RWPE2 (cell line): ENCODE measurements at places on chromosomes 2 and 18.
A peak's percentile ranks its signal among the peaks of the same experiment; 100 is the strongest.

DNA sequence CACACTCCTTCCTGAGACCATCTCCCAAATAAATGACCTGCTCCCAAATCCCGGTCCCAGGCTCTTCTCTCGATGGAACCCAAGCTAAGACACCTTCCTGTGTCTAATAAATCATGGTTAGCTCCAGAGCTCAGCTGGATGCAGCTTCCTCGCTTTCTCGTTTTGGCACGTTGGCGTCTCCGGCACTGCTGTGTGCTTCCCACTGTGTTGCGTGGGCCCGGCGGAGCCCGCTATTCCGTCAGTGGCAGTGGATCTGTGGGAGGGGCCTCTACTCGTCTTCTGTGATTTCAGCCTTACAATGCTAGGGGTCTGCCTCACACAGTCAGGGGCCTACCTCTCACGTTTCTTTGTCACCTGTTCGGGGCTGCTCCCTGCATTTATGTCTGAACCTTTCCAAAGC is 29.4 kb upstream of the YWHAQ start:
- no peak for DNase-seq

DNA sequence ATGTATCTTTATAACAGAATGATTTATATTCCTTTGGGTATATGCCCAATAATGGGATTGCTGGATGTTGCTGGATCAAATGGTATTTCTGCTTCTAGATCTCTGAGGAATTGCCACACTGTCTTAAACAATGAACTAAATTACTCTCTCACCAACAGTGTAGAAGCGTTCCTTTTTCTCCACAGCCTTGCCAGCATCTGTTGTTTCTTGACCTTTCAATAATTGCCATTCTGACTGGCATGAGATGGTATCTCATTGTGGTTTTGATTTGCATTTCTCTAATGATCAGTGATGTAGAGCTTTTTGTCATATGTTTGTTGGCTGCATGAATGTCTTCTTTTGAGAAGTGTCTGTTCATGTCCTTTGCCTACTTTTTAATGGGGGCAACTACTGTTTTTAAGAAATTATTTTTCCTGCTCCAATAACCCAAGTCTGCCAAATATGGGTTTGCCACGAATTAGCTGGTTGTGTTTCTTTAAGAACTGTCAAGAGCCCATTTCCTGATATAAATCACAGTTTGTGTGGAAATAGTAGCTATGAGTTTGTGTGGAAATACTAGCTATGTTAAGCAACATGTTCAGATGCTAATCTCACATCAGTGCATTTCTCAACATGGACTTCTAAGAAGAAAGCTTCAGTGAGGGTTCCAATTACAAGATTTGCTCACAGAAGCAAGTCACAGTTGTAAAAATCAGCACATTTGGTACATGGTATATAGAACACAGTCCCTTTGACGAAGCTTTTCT is 259.4 kb downstream of the ANAPC1 start:
- DNase-seq: no peak

- DNase-seq: no peak
Measured at GRCh38 chr18:179499-179898, 21.1 kb downstream of the USP14 start.

DNA sequence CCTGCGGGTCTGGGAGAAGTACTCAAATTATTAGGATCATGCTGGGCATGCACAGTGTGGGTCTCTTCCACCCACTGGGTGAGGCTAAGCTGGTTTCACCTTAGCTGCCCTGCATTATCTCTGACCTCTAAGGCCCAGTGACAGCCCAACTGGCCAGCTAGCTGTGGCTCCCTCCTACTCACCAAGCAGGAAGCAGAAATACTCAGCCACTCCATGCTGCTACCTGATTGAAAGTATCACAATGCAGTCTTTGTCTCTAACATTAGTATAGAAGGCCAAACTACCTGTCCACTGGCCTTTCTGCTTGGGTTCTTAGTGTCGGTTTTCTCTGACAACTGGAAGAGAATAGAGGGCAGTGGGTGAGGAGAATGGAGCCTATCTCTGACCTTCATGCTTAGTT is 47.3 kb upstream of the RAB27B start:
- DNase-seq: no peak

DNA sequence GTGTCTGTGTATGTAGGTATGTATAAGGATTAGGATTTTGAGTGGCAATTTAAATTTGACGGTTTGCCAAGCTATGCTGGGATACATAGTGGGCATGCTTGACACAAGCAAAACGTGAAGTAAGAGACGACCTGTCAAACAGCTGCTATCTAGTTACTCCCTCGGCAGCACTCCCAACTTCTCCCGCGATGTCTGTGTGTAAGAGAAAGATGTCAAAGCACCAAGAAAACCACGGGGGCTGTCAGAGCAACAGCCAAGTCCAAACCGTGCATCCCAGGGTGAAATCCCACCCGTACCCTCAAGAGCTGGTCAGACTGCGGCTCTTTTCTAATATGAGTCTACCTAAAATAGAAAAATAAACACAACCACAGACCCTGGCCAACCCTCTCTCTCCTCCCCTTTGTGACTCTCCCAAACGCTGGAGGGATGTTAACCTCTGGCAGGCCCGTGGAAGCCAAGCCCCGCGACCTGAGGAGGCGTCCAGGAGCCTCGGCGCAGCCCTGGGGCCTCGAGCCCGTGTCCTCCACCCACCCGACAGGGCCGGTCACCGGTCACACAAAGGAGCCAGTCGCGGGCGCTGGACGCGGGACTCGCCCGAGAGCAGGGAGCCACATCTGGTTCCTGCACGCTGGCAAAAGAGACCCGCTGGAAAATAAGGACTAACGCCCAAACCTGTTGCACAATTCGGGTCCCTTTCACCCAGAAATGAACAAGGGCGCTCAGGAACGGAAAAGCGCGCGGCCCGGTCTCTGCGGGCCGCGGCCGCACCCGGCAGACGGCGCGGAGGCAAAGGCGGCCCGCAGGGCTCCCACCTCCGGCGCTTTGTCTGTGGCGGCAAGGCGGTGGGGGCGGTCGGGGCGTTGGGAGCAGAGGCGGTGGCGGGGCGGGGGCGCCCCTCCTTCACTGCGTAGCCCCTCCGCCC is 925 bp downstream of the SESTD1 start:
- DNase-seq: peak; percentile 57

DNA sequence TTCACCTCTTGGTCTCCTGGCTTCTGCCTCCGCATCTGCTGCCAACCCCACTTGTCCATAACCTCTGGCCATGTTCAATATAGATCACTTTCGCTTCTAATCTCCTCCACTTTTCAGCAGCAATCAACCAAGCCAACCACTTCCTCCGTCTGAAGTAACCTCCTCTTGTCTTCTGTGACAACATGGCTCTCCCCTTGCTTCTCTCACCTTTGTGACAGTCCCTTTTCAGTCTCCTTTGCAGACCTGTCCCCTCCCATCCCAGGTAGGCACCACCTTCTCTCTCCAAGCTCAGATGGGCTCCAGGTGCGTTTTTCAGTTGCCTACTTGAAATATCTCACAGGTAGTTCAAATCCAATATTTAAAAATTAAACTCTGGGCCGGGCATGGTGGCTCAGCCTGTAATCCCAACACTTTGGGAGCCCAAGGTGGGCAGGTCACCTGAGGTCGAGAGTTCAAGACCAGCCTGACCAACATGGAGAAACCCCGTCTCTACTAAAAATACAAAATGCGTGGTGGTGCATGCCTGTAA is 4.7 kb upstream of the PSD4 start:
- no peak for DNase-seq

GRCh38 chr2:32755666-32756065 is 127.8 kb downstream of the TTC27 start:
- no peak for DNase-seq

- no peak for DNase-seq
Measured at GRCh38 chr2:142914507-142915313, 37.2 kb downstream of the KYNU start.

- no peak for DNase-seq
Measured at GRCh38 chr18:70645971-70646370, 357.1 kb downstream of the SOCS6 start.

DNA sequence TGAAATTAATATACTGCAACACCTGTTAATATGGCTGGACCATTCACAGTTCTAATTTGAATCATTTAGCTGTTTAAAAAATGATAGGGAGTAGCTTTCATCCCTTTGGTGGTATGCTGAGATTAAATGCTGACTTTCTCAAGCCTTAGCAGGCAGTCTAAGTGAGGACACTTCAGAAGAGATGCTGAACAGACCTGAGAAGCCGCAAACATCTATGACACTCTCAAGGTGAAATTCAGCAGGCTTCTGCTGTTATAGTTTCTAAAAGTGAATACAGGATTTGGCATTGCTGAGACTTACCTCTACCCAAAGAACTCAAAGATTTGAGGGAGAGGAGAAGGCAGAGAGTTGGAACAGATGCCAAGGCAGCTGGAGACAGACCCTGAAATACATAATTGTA is 431.2 kb upstream of the FAM98A start:
- DNase-seq: no peak

DNA sequence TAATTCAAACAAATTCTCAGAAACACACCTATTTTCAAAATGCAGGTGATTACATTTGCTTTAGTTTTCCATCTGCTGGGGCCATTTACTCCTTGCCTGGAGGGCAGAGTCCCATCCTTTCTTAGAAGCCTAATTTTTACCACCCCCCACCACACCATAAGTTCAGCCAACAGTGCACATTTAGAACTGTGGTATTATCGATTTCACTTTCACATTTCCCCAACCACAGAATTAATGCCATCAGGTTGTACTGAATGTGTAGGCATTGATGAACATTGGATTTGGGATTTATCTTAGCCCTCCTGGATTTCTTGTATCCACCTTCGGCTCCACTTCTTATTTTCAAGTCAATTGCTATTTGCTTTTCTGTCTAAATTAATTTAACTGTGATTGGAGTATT is 4.5 kb downstream of the SCYGR3 start:
- DNase-seq: no peak

GRCh38 chr2:20959252-20959651 is 84.6 kb downstream of the APOB start:
- DNase-seq: no peak

DNA sequence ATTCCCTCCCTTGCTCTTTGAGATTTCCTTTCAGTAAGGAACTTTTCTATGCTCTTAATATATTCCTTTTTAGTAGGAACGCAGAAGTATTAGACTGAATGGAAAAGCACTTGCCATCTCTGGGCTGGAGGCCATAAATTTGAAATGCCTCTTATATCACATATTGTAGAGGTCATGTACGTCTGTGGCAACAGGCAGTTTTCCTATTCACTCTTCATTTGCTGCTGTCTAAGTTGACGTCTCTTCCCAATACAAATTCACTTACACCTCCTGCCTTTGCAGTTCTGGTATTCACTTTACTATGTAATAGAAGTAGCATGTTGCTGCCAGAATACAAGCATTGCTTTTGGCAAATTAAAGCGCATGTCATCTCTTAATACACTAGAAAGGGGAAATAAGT is 34.7 kb downstream of the MGAT4A start:
- DNase-seq: no peak

DNA sequence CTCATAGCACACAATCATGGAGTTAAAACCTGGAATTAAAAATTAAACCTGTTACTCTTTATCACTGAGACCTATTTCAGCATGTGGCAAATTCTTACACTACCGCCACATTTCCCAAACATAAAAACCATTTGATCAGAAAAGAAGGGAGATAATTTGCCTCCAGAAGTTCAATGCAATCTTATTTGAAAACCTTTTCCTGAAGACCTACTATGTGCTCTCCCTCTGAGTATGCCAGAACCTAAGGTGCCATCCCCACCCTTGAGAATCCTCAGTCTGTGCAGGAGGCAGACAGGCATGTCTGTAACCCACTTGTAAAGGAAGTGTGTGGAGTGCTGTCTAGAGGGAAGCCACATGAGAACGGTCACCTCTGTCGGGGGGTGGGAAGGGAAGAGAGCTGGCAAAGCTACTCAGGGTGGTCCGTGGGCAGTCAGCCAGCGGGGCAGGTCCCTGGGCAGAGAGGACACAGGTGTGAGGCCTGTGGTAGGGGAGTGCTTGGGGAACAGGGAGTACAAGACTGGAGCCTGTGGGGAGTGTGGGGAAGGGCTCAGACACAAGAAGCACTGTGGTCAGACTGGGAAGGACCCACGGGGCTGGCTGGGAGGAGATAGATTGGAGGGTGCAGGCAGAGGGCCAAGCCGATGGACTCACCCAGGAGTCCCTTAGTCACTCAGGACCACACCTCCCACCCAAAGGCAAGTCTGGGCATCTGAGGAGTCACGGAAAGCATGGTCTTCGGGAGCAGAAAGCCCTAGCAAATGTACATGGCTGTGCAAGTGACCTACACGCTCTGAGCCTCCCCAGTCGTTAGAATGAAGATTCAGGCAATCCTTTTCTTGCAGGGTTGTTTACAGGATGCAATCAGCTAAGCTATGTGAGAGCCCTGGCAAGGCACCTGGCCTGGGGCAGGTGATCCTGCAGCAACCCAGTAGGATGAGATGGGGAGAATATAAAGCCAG is 22.8 kb downstream of the CRACDL start:
- peak; percentile 81 for DNase-seq

GRCh38 chr2:176085861-176086771 is 2.4 kb upstream of the EVX2 start:
- DNase-seq: no peak

GRCh38 chr2:25036221-25036559 is 5.7 kb upstream of the EFR3B start:
- DNase-seq: no peak

GRCh38 chr2:19728125-19728524 is 173.7 kb downstream of the TTC32 start:
- no peak for DNase-seq

GRCh38 chr2:191521608-191522208 is 156.2 kb upstream of the NABP1 start:
- DNase-seq: no peak

GRCh38 chr2:72003124-72003523 is 144.5 kb downstream of the CYP26B1 start:
- no peak for DNase-seq

DNA sequence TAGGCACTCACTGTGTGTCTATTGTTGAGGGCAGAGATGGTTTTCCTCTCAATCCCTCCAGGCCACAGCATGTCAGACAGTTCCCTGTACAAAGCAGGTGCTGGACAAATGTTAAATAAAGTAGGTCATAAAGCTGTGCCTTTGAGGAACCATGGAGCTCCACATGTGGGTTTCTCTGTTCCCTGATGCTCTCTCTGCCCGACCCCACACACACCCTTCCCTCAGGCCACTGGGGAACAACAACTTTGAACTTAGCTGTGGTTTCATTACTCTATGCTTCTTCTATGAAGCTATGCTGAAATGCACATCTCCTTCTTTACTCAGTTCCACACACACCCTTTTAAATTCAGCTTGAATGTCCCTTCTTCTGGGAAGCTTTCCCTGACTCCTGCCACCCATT is 415.3 kb downstream of the HRH4 start:
- DNase-seq: no peak

DNA sequence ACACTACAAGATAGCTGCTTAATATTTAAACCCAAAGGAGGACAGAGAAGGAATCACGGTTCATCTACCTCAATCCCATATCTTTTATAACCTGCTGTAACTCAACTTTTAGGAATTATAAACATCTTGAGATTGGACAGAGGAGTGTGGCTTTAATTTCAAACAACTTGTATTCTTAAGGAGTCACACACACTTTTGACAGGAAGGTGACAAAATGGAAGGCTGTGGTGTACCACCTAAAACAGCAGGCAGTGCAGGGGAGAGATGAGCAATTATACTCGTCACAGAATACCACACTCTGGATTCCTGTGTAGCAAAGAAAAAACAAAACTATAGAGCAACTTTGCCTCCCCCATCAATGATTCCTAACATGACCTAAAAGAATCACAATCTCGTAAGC is 194.8 kb downstream of the ZEB2 start:
- DNase-seq: no peak

- DNase-seq: no peak
Measured at GRCh38 chr2:594297-594949, 82.8 kb downstream of the TMEM18 start.

- no peak for DNase-seq
Measured at GRCh38 chr18:76494231-76495005, 624 bp downstream of the ZNF516 start.

GRCh38 chr2:145687442-145688134 is 1167.7 kb upstream of the ZEB2 start:
- no peak for DNase-seq
